ENCODE measurements at places on chromosomes 1 and 21.

DNA sequence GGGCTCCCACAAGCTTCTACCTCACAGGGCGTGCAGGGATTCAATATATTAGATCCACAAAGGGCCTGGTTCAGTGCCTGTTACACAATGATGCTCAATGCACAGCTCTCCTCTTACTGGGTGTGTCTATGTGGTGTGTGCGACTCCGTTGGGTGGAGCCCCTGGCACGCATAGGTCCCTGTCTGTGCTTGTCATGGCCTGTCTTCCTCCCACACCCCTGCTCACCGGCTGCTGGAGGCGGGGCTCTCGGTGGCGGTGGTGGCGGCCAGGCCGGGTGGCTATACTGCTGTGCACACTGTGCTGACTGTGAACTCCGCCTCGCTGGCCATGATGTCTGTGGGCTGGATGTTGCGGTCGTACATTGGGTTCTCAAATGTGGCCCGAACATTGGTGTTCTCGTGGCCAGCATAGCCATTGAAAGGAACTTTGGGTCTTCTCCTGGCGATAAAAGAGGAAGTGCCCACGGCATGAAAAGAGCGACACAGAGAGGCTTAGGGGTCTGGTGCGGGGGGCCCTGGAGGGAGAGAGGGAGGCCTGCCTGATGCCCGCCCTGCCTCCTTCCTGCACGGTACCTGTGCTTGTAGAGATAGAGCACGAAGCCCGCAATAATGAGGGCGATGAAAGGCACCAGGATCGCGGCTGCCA, 46.9 kb downstream of the ZSCAN20 start:
- no peak for DNase-seq

- DNase-seq = no peak
Observed at GRCh38 chr1:171343727-171344472, 29.9 kb downstream of the FMO4 start.

- no peak for DNase-seq
Observed at GRCh38 chr1:170583186-170583585, 51.2 kb downstream of the GORAB start.

DNA sequence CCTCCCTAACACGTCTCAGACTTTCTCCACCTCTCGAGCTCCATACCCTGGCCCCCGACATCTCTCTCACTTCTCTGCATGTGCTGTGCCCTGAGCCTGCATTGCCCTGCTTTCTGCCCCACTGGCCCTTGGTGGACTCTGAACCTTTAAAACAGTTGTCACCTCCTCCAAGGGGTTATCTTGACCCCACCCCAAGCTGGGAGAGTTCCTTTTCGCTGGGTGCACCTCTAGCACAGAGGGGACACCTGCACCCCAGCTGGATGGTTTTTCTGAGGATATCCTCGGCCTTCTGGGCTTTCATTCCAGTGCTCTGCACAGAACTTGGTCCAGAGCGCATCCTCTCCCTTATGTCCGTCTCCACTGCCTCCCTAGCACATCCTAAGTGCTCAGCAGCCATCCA, 4.2 kb upstream of the CDCP2 start:
- DNase-seq = no peak

DNA sequence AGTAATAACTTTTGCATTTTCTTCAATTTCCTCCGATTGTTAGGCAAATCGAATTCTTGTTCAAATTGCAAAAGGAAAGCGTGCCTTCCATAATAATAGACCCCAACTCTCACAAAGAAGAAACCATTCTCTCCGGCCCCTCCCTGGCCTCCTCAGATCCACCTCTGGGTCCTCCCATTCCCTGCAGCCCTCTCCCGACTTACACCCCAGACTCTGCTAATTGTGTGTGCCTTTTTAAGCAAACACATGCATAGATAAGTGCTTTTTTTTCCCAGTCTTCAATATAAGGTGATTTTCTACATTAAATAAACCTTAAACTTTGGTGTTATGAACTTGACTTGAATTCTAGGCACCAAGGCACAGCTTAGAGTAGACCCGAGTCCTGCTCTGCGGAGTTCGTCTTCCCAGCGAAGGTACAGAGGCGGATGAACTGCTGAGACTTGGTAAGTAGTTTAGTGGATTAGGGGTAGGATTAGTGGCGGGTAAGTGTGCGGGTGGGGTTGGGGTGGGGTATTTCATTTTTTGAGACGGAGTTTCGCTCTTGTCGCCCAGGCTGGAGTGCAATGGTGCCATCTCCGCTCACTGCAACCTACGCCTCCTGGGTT, 1.5 kb downstream of the L1TD1 start:
- no peak for DNase-seq

DNA sequence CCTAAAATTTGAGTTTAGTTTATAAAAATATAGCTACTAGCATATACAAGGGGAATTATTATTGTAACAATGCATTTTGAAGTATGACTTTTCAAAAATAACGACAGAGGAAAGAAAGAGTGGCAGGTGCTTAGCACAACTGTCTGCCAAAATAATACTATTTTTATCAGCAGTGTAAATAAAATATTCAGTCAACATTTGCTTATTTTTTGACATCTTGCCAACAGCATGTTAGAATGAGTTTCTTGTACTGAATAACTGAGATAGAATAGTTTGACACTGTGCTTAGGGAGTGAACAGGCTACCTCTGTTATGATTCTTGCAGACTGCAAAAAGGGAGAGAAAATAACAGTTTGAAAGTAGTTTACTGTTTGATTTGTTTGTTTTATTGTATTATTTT, 909.8 kb downstream of the BRINP3 start:
- no peak for DNase-seq

DNA sequence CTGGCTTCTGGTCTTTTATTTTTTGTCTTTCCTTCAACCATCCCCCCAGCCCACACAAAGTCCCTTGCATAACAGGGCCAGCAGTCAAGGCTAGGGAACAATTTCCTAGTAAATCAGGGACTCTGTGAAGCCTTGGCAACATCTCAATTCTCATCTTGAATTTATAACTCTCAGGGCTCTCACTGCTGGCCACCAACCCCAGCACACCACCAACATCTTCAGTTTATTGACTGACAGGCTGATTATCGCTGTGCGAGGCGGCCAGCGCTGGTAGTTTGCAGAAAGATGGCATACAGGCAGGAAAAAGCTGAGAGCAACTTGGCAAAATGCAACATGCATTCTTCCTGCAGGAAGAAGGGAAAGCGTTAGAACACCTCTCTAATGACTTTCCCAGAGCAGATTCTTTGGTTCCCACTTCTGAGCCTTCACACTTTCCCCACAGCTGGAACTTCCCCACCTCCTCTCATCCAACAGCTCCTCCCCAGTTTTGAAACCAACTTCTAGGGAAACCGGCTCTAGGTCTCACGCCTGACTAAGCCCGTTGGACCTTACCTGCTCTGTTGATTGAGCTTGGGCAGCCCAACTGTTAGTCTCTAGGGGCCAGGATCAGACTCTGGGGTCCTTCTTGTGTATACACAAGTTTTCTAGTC, 26.3 kb upstream of the CSF1 start:
- no peak for DNase-seq

DNA sequence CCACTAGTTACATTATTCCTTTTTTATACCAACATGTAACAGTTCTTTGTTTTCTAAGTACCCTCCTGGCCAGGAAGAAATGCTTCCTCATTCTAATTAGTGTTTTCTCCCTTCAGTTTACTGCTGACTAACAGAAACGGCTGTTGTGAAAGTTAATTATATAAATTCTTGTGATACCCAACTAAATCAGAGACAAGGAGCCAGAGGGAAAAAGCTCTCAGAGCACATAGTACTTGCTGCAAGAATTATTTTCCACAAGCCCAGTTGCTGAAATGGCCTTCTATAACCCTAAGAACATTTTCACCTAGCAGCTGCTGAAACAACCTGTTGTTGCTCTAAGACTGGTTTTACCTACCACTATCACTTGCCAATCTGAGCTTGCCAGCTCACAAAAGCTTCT, 82.4 kb downstream of the FAF1 start:
- DNase-seq = no peak
